ENCODE measurements at places on chromosomes 13 and 19.

DNA sequence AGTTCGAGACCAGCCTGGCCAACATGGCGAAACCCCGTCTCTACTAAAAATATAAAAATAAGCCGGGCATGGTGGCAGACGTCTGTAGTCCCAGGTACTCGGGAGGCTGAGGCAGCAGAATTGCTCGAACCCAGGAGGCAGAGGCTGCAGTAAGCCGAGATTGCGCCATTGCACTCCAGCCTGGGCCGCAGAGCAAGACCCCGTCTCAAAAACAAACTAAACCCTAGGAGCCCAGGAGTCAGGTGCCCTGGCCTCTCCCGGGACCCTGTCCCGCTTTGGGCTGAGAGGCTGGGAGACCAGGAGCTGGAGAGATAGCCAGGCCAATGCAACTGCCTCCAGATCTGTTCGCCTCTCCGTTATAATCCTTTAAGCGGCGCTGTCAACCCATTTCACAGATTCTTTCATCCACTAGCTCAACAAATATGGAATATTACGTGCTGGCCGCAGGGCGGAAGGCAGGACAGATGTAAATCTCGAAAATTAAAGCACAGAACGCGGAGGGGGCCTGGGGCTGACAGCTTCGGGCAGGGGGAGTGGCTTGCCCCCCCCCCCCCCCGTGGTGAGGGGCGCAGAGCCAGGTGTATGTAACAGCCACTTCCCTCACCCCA is 5.3 kb upstream of the MYBPC2 start:
- no peak for DNase-seq

- DNase-seq, result peak; percentile 67
Observed at GRCh38 chr19:49113762-49114629, at the start of gene LIN7B. Gene LIN7B, plus strand, starts transcription at chr19:49114370. Its CDS starts 35 bp downstream, at chr19:49114405.

GRCh38 chr19:42409477-42409876 is 17.7 kb downstream of the LIPE start:
- DNase-seq, result no peak

DNA sequence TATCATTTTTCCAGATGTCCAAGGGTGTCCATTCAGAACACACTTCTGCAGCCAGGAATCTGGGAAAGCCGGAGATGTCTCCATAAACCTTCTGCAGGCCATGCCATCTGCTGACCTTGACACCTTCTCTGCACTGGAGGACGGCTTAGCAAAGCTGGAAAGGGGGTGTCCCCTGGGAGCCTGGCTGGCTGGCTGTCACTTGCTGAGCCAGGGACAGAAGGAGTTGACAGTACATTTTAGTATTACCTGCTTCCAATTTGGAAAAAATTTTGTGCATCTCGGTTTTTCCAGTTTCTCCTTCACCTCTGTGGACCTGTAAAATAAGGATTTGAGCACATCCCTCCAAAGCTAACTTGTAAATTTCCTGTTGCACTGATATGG is 8.1 kb upstream of the CHST8 start:
- DNase-seq, result no peak

- no peak for DNase-seq
Observed at GRCh38 chr19:43759515-43759914, 4.8 kb upstream of the SMG9 start.

- DNase-seq, result no peak
Observed at GRCh38 chr19:55173714-55174409, 6.2 kb downstream of the SYT5 start.

DNA sequence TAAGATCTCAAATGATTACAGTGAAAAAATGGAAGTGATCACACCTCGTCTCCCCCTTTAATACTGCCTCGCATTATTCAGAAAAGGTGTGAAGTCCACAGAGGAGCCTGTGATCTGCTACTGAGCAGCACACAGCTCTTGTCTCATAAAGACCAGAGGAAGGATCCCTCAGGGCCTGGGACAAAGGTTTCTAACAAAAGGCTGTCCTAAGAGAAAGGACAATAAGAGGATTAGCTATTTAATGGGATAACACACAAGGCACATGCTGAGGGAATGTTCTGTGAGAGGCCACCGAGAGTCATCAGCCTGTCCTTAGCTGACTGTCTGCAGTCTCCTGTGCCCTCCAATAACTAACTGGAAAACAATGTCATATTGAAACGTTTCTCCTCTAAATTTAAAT is 26.7 kb downstream of the EBPL start:
- no peak for DNase-seq

DNA sequence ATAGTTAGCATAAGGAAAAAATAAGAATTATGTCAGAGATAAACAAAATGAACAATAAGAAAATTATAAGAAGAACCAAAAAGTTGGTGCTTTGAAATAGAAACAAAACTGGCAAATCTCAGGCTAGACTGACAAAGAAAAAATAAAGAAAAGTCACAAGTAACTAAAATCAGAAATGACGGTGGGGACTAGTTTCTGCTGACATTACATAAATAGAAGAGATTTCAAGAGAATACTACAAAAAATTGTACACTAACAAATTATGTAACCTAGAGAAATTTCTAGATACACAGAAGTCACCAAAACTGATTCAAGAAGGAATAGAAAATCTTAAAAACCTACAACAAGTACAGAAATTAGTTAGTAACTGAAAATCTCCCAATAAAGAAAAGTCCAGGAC is 355.6 kb upstream of the SGCG start:
- DNase-seq, result no peak

- no peak for DNase-seq
Observed at GRCh38 chr13:111280681-111281585, 39.5 kb upstream of the TEX29 start.

GRCh38 chr13:55948175-55948574 is 1192.5 kb upstream of the PRR20A start:
- no peak for DNase-seq

Data from activated CD4-positive, alpha-beta T cell treated with anti-CD3 and anti-CD28 coated beads, Interleukin-2, amount 50 U/mL, for 1 hour (primary cell).